ENCODE measurements at places on chromosomes 6 and 20.

DNA sequence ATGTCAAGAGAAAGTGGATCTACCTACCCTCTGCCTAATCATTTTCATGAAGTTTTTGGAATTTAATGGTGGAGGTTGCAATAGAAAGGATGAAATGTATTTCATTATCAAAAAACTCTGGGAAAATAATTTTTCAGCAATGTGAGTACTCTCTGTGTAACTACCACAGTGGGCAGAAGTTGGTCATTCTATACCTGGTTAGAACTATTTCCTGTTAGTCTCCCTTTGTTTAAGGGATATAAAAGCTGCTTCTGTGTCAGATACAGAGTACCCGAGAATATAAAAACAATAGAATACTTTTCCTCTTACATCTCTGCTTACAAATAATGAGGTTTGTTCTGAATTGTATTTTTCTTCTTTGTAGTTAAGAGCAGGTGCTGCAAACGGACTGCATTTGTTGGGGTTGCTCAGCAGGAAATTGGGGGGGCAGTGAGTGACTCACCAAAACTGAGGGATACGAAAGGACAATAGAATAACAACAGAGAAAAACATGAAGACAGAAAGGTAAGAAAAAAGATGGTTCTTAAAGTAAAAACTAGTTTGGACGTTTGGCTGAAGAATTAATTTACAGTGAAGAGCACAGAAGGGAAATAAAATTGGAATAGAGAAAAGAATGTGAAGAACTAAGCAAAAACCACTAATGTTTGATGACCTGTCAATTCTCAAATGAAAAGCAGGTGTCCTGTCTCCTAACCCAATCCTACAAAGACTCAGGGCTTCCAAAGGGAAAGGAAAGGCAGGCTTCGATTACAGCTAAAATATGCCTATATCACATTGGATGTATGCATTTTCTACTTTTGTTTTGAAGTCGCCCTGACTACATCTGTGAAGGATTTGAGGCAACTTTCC, 703.1 kb downstream of the RFPL4B start:
- DNase-seq = peak; percentile 18

DNA sequence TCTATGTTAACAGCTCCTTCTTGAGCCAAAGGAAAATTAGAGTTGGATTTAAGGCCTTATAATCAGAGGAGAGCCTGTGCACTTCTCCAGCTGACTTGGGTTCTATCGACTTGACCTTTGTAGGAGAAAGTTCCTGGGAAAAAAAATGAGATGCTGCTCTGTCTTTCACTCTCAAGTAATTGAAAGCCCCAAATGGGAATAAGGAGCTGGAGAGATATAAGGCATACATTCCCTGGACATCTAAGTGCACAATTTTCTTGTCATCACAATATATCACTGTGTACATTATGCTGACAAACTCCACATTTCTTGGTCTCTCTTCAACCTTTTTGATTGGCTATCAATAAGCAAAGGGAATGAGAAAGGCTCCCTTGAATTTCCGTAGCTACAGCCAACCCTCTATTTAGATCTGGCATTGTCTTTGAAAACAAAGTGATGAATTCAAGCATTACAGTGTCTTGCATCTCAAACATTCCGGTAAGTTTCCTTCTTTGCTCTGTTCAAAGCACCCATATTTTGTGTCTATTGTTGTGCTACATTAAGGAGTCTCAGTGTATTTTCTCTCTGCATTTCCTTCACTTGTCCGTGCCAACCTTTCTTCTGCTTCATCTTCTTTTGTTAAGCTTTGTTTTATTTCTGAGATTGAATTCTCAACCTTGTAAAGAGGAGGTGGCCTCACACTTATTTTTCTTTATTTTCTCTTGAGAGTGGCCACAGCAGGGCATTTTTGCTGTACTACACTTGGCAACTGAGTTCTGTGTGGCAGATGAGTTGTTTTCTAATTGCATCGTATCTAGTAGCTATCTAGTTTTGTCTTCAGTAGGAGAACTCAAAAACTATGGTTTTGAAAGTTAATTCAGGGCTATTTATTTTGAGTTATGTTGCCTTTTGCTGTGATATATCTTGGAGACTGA, 450.3 kb upstream of the MAN1A1 start:
- no peak for DNase-seq

DNA sequence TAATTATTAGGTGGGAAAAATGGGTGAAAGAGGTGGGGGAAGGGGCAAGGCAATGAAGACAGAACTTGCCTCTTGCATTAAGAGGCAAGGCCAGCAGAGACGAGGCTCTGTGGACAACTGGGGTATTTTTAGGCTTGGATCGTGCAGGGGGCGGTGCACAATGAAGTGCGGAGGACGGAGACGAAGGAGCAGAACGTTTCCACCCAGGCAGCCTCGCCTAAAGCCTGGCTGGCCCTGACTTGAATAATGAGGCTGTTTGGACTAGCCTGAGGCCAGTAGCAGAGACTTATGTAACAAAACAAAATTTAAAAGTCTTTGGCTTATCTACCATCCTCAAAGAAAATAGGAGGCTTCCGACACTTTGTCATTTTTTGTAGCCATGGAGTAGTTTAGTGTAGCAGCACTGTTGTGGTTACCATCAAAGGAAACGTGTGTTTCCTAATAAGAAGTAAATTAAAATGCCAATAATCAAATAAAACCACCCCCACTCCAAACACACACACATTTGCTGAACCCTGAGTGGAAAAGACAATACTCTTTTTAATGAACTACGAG, 370.0 kb upstream of the CNR1 start:
- DNase-seq = no peak

- no peak for DNase-seq
Measured at GRCh38 chr6:158512809-158513208, 47.1 kb upstream of the TMEM181 start.

GRCh38 chr6:129890164-129890563, 29.0 kb upstream of the TMEM244 start:
- DNase-seq = no peak

- DNase-seq = no peak
Measured at GRCh38 chr20:2902291-2902690, 29.0 kb downstream of the PTPRA start.

DNA sequence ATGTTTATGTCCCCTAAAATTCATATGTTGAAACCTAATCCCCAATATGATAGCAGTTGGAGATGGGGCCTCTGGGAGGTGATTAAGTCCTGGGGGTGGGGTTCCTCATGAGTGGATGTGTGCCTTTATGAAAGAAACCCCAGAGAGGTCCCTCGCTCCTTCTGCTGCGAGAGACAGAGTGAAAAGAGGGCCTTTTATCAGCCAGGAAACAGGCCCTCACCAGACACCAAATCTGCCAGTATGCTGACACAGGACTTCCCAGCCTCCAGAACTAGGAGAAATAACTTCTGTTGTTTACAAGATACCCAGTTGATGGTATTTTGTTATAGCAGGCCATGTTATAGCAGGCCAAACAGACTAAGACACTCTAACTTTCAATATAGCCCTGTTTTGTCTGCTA, 100.9 kb upstream of the NFATC2 start:
- DNase-seq = peak; percentile 36

- DNase-seq = peak; percentile 10
Measured at GRCh38 chr6:158409451-158409850, 97.2 kb downstream of the TULP4 start.

- DNase-seq = no peak
Measured at GRCh38 chr6:137734005-137734874, 132.8 kb upstream of the TNFAIP3 start.

DNA sequence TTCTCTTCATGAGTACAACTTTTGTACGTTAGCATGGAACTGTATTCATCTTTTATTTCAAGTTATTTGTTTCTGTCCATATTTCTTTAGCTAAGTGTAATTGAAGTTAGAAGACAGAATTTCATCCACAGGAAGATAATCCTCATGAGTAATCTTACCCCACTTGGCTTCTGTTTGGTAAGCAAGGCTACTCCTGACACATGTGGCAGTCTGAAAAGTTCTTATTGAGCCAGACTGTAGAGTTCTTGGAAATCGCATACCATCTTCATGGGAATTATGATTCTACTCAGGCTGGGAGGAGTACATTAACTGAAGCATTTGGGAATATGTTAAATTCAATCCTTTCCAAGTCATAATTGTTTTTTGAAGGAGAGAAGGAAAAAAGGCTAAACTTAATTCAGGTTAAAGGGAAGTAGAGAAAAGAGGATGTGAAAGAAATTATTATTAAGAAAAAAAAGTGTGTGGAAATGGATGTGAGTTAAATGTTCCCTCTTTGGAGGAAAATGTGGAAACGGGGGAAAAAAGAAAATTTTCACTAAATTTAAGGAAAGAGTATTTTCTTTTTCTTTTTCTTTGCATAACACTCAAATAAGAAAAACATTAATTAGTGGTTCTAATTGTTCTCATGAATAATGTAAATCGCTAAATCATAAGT, 41.5 kb upstream of the TENT5A start:
- DNase-seq = no peak

DNA sequence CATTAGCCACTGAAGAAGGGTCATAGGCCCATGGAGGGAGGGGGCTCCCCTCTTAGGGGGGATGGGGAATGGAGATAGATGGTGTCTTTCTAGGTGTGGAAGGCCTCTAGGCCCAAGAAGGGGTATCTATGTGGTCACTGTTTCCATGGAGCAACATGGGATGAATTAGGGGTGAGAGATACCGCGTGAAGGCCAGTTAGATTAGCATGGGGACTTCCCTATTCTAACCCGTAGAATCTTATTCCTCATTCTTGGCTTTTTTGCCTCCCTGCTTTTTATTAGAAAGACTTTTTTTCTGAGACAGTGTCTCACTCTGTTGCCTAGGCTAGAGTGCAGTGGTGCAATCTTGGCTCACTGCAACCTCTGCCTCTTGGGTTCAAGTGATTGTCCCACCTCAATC, 3.2 kb downstream of the RAB44 start:
- DNase-seq = no peak

- DNase-seq = no peak
Measured at GRCh38 chr6:72624557-72625160, 2.8 kb downstream of the KCNQ5 start.

- DNase-seq = no peak
Measured at GRCh38 chr6:73631849-73632248, 21.9 kb downstream of the SLC17A5 start.

DNA sequence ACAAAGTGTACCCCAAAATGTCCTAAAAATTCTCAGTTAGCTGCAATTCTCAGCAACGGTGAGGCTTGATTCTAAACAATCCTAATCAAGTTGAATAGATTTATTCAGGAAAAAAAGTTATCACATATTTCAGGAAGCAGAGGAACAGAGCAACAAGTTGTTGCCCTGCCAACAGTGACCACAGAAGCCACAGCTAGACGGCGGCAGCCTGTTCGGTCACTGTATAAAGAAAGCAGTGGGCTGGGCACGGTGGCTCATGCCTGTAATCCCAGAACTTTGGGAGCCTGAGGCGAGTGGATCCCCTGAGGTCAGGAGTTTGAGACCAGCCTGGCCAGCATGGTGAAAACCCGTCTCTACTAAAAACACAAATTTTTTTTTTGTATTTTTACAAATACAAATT, 171.2 kb upstream of the BMP5 start:
- no peak for DNase-seq

DNA sequence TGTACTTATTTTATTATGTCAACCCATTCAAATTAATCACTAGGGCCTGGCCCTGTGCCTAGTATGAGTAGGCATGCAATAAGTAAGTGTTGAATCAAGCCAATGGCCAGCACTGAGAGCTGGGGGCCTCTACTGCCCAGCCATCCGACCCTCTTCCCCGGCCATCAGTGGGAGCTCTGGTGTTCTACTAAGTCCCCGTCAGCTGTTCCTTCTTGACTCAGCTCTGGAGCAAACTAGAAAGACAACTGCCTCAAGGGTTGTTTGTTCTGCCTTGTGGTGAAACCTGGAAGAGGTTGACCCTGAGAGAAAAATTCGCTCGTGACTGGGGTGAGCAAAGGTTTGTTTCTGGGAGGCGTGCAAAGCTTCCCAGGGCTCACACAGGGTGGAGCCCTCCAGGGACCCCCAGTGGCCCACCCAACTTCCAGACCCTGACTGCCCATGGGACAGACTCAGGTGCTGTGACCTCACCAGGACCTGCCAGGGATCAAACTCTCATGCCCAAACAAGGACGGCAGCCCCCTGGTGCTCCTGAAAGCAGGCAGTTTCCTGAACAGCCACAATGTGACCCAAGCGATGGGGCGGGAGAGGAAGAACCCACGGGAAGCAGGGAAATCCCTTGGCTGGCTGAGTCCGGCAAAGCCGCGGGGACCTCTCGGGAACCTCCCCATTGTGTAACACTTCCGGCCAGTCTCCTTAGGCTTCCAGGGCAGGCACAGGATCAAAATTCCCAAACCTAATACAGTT, 50.4 kb downstream of the BANF2 start:
- DNase-seq = peak; percentile 49

DNA sequence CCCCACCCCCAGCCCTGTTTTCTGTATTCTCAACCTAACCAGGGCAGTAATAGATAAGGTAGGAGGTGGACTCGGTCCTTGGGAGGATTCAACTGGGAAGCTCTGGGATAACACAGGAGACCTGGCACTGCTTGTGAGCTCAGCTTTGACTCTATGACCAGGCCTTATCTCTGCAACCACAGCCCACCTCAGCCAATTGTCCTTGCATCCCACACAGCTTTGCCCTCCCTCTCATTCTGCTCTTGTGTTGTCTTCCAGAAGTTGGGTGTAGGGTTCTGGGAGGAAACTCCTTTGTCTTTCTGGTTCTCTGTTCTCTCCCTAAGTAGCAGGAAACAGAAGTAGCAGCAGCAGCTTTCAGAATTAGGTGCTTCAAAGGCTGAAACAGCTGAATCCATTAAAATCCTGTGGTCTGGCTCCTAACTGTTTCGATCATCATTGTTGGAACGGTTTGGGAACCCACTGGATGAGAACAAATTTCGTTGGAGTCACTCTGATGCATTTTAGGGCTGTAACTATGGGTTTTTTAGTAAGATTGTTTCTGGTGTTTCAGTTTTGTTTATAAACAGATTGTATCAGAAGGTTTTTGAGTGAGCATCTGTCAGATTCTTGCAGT, 32.4 kb upstream of the SNX9 start:
- no peak for DNase-seq

DNA sequence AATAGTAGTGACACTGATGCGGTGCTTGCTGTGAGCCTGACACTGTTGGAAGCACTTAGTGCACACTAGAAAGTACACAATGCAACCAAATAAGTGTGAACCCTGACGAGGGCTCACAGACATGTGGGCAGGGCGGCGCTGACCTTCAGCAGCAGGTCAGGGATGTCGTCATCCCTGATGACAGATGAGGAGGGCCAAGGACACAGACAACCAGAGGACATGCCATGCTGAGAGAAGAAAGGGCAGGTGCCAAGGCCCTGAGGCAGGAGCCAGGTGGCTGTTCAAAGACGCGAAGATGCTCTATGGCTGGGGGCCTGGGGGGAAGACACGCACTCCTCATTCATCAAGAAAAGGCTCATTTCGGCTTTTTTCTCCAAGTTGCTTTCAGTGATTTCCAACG, 176.4 kb upstream of the CST7 start:
- no peak for DNase-seq

- no peak for DNase-seq
Measured at GRCh38 chr6:118326712-118327111, 221.4 kb upstream of the PLN start.

GRCh38 chr20:34713194-34713943, 9.2 kb downstream of the TP53INP2 start:
- no peak for DNase-seq

All from endothelial cell (in vitro differentiated cells).